ENCODE measurements at places on chromosomes 5 and 9. TPM values are rescaled to one million over a fixed set of nuclear protein-coding genes. Genes with fewer than 3 reads are reported as not detected.

The IFNB1 gene
- polyA plus RNA-seq, result not detected

The PCA3 gene
- not detected for polyA plus RNA-seq

The ADAMTS13 gene
- polyA plus RNA-seq, result 0.32 TPM

The ABL1 gene
- polyA plus RNA-seq, result 16.3 TPM

The GNA14 gene
- polyA plus RNA-seq, result not detected

The SOX30 gene
- polyA plus RNA-seq, result 0.28 TPM

The BTNL8 gene
- not detected for polyA plus RNA-seq

The ELAVL2 gene
- not detected for polyA plus RNA-seq

The SOHLH1 gene
- not detected for polyA plus RNA-seq

The CMYA5 gene
- 0.10 TPM for polyA plus RNA-seq

The PDZD2 gene
- 0.40 TPM for polyA plus RNA-seq

The F12 gene
- 1.9 TPM for polyA plus RNA-seq

The CAMK2A gene
- not detected for polyA plus RNA-seq

The ADCY2 gene
- polyA plus RNA-seq, result not detected

The PCSK1 gene
- polyA plus RNA-seq, result not detected

The CTNND2 gene
- not detected for polyA plus RNA-seq

The SVEP1 gene
- not detected for polyA plus RNA-seq

The NR5A1 gene
- not detected for polyA plus RNA-seq

The NR2F1 gene
- polyA plus RNA-seq, result not detected

Measured in CD8-positive, alpha-beta memory T cell (primary cell).